ENCODE measurements at places on chromosomes 16 and 17.

DNA sequence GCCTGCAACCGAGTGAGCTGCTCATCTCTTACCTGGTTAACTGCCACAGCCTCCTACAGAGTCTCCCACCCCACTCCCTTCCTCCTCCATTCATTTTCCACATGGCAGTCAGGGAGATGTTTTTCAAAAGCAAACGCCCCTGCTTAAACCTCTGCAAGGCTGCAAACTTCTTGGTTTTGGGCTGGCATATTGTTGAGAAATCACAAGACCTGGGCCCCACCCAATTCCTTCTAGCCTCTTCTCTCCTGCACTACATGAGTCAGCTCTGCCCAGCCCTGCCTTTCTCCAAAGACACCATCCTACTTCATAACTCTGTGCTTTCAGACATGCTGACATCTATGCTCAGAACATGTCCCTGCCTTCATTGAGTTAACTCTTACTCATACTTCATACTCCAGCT, 136.1 kb downstream of the SPACA3 start:
- DNase-seq: no peak

DNA sequence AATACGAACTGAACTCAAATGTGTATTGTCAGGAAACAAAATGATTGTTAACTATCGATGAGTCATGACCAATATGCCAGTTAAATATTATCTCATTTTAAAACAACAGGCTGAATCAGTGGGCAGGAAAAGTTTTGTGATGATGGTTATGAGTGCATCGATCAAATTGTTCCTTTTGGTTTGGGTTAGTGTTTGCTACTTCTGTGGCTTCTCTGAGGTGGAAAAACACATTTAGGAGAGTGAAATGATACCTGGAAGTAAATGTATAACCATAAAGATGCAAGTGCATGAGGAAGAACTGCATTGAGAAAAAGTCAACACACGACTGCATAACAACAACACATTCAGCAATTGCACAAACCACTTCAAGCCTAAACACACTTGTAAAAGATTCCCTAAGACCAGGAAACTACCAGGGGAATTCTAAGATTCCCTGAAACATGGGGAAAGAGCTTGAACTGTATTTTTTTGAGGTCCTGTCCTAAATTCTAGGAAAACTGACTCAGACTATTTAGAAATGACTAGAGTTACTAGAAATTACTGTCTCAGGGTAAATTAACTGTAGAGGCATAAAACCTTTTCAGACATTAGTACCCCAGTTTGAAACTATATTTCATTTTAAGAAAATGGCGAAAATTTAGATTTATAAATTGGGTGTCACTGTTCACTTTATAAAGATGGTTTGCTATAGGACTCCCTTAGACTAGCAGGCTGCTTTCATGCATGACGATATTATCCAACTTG, 44.8 kb downstream of the CDYL2 start:
- no peak for DNase-seq

DNA sequence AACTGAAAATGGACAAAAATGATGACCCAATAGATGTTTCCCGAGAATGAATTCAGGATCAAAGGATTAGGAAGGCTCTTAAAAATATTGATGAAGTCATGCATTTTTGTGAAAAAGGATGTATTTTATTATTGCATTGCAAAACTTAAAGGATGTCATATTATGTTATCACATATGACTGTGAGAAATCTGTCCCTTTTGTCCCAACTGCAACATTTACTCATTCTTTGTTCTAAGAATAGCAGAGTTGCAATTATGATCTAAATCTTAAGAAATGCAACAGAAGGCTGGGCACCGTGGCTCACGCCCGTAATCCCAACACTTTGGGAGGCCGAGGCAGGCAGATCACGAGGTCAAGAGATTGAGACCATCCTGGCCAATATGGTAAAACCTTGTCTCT, 13.1 kb upstream of the MYH13 start:
- peak; percentile 37 for DNase-seq

GRCh38 chr16:85289760-85290625, 177.7 kb upstream of the CIBAR2 start:
- DNase-seq: no peak

GRCh38 chr17:66904760-66905624, 59.5 kb upstream of the CACNG4 start:
- peak; percentile 27 for DNase-seq

- no peak for DNase-seq
Measured at GRCh38 chr17:28702026-28702751, 9.5 kb downstream of the PROCA1 start.

- no peak for DNase-seq
Measured at GRCh38 chr17:1302761-1303160, 23.3 kb downstream of the TRARG1 start.

DNA sequence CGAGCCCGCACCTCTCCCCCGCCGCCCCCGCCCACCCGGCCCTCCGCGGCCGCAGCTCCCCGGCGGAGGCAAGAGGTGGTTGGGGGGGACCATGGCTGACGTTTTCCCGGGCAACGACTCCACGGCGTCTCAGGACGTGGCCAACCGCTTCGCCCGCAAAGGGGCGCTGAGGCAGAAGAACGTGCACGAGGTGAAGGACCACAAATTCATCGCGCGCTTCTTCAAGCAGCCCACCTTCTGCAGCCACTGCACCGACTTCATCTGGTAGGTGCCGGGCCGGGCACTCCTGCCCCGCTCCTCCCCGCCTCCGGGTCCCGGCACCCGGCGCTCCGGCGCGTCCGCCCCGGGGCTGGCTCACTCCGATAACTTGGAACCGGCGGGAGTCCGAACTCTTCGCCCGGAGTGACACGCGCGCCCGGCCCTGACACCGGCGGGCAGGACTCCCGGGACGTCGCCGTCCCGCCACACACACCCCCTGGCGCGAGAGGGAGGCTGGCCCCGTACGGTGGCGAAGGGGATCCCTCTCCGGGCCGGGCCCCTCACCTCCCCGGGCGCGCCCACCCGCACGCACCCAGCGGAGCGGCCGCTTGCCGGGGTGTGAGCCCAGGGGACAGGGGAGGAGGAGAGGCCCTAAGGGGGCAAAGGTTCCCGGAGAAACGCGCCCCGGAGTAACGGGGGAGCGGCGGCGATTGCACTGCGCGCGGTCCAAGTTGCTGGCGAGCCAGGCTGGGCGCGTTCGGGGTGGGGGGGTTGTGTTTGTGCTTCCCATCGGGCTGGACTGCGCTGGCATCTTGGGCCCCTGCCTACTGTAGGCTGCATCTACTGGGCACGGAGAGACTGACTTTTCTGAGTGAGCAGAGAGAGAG, 581 bp downstream of the PRKCA start:
- peak; percentile 73 for DNase-seq

- no peak for DNase-seq
Measured at GRCh38 chr17:65750166-65750565, 188.7 kb upstream of the AXIN2 start.

- DNase-seq: peak; percentile 74
Measured at GRCh38 chr17:70254735-70255460, 85.6 kb downstream of the KCNJ2 start.

- DNase-seq: no peak
Measured at GRCh38 chr16:27325736-27326135, 12.0 kb downstream of the IL4R start.

DNA sequence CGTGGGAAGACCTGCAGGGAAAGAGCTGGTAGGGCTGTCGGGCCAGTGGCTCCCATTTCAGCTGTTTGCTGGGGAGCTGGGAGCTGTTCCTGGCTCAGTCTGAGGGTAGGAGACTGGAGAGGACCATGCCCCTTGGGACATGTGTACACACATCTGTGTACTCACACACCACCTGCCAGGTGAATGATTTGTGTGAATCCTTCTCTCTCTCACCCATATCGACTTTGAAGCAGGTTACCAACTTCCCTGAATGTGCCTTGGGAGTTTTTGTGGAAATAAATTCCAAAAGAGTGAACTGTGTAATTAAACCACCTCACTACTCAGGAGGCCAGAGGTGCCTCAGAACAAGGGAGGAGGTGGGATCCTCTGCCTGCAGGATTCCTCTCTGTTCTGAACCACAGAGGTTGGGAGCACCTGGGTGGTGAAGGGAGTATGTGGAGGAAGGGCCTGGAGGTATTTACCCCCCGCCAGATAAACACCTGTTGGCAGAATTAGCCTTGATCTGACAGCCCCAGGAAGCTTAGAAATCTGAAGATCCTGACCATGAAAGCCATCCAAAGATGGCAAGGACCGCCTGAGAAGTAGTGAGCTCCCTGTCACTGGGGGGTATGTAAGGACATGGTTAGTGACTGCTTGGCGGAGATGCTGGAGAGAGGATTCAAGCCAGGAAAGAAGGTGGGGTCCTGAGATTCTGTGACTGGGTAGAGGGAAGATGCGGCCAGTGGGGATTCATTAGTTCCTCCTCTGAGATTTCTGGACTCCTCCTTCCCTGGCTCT, 3.3 kb downstream of the ABCC3 start:
- DNase-seq: no peak

- DNase-seq: no peak
Measured at GRCh38 chr16:70608521-70608920, 37.8 kb upstream of the IL34 start.

- no peak for DNase-seq
Measured at GRCh38 chr16:53804467-53804866, 100.5 kb downstream of the FTO start.

GRCh38 chr16:72013389-72013788, 4.8 kb downstream of the DHODH start:
- DNase-seq: no peak

GRCh38 chr17:80859002-80859941, 132.4 kb upstream of the CHMP6 start:
- DNase-seq: peak; percentile 93

- DNase-seq: peak; percentile 55
Measured at GRCh38 chr16:20383106-20384029, 21.2 kb downstream of the PDILT start.

GRCh38 chr17:55444471-55445441, 23.1 kb upstream of the MMD start:
- DNase-seq: no peak

DNA sequence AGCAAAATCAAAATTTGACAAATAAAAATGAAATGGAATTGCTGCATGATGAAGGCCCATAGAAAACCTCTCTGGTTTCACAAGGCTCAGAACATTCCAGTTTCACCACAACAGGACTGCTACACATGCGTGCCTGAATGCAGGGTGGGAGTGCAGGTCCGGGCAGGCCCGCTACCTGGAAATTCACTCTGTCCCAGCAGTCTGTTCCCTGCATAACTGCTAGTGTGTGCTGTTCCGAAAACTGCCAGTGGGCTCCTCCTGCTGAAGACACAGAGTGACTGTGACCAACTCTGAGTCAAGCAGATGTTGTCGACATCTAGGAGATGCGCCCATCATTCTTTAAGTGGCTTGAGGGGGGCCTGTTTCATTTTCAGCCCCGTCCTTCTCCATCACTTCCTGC, 284.8 kb upstream of the MAF start:
- DNase-seq: no peak

- DNase-seq: no peak
Measured at GRCh38 chr16:50474138-50474537, 74.1 kb upstream of the NKD1 start.

- peak; percentile 86 for DNase-seq
Measured at GRCh38 chr16:84599521-84600202, 18.2 kb downstream of the COTL1 start.

DNA sequence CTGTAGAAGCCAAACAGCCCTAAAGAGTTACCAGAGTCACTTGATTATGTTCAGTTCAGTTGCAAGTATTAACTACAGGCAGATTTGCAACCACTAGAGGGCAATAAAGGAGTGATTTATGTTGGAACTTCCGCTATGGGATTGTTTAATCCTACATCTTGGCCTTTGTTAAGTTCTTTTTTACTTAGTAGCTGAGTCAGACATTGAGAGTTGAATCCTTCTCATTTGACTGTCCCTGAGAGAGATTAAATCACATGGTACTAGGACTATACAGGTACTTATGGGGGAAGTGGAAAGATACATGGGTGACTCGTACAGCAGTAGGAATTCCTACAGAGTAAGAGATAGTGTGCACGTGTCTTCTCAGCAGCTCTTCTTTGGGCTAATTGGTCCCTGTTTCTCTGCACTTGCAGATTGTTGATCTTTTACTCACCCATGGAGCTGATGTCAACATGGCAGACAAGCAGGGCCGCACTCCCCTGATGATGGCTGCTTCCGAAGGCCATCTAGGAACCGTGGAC, 40.3 kb downstream of the CYB561 start:
- peak; percentile 80 for DNase-seq

- no peak for DNase-seq
Measured at GRCh38 chr17:44722254-44722653, 13.8 kb downstream of the DBF4B start.

Measured in LHCN-M2 (cell line).